Activated CD8-positive, alpha-beta memory T cell treated with anti-CD3 and anti-CD28 coated beads, Interleukin-2, amount 50 U/mL, for 4 hours (primary cell): ENCODE measurements at places on chromosomes 11 and 22.

GRCh38 chr11:95605271-95605940, 184.2 kb downstream of the FAM76B start:
- DNase-seq: no peak

DNA sequence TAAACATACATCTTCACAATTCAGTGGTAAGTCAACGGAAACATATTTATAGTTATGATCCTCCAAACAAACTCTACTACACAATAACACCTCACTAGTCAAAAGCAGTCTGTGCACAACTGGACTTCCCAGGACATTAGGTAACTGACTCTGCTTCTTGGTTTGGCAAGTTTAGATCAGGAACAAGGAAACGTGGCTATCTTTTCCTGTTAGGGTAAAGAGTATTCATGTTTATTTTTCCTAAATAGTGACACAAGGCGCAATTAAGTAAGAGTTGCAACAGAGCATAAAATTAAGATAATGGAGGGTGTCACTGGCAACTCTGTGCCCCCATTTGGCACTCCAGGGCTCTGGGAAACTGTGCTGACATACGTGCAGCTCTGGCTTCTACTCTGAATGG, 70.2 kb upstream of the TP53AIP1 start:
- no peak for DNase-seq

DNA sequence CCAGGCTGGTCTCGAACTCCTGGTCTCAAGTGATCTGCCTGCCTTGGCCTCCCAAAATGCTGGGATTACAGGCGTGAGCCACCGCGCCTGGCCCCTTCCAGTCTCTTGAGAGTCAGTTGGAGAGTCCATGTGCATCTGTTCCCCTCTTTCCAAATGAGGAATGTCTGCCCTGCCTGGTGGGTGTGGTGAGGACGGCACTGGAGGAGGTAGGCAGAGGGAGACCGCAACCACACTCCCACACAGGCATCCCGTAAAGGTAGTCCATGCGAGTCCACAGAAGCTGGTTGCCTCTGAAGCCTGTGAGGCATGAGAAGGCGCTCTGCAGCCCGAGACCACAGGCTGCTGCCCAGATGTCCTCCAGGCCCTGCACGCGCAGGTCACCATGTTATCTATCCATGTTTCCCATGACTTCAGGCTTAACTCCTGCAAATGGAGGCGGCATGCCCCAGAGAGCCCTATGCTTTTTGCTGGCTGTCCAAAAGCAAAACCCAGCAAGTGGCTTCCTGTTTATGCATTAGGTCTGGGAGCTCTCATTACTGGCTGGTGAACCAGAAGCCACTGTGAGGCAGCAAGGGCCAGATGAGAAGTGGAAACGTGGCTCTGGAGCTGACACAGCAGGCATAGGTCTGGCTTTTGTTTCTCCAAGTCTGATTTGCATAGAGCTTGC, 43.4 kb downstream of the GRIK4 start:
- no peak for DNase-seq

GRCh38 chr11:1260023-1260501, 37.2 kb downstream of the MUC5B start:
- no peak for DNase-seq

- DNase-seq: no peak
Measured at GRCh38 chr11:111062420-111062819, 183.1 kb upstream of the POU2AF2 start.

GRCh38 chr22:50146439-50147238, 23.9 kb upstream of the PANX2 start:
- no peak for DNase-seq

DNA sequence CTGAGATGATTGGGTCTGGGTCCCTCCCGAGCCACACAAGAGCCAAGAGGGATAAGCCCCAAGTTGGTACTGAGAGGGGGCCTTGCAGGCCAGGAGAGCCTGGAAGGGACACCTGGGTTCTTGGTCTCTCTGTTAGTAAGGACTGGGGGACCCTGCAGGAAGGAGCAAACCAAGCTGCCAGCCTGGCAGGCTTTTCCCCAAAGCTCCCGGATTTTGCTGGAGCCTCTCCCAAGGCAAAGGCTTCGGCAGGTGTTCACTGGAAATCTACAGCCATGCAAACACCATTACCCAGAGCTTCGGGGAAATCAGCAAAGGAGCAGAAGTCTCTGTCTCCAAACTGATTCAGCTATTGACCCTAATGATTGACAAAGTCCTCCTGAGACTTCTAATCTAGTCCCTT, 527.9 kb downstream of the BUD13 start:
- no peak for DNase-seq

- no peak for DNase-seq
Measured at GRCh38 chr11:75548595-75549272, 13.3 kb upstream of the SERPINH1 start.

DNA sequence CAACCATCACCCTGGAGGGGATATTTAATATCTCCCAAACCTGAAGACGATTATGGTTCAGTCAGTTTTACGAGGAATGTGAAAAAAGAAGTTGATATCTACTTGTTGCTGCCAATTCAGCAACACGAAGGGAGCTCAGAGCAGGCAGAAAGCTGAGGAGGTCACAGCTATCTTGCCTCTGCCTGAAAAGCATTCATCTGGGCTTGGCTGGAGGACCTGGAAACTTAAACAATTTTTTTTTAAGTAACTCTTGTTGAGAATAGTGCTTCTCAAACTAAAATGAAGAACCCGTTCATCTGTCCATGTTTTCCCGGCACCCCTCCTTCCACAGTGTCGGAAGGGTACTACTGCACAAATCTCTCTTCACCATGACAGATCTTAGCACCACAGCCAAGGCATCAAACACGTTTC, 98.9 kb downstream of the MICAL3 start:
- no peak for DNase-seq

- no peak for DNase-seq
Measured at GRCh38 chr11:47377571-47378009, 757 bp downstream of the SPI1 start.

GRCh38 chr11:1623716-1624115, 1.8 kb upstream of the KRTAP5-4 start:
- no peak for DNase-seq

- DNase-seq: no peak
Measured at GRCh38 chr11:103936059-103936458, 100.4 kb upstream of the DDI1 start.

- DNase-seq: no peak
Measured at GRCh38 chr11:128501008-128501407, 86.3 kb downstream of the ETS1 start.

- no peak for DNase-seq
Measured at GRCh38 chr11:118312328-118312727, 7.8 kb downstream of the CD3E start.

DNA sequence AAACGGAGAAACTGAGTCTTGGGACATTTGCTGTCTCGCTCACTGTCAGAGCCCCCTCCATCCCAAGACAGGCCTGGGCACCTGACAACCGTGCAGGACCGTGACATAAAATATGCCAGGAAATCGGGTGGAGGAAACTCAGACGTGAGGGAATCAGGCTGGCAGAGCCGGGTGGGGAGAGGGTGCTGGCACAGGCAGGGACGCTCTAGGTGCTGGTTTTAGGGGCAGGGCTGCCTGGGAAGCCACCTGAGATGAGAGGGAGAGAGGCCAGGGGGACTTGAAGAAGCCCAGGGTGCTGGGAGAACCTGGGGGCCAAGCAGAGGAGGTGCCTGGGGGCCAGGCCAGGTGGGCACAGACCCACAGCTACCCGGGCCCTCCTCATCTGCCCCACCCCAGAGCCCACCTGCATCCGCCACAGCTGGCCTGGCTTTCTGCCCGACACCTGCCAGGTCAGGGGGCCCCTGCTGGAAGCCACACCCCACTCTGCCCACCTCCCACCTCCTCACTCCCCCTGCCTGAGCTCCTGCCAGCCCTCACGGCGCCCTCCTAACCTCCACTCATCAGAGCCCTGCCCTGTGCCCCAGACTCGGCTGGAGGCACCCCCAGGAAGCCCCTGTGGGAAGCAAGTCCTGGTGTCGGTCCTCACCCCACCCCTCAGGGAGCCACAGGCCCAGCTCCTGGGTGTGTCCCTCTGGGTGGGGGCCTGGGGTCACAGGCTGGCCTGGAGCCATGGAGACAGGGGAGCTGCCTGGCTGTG, 27.3 kb upstream of the MUC5AC start:
- no peak for DNase-seq
